ENCODE measurements at places on chromosomes 7 and 10.

- DNase-seq: no peak
Measured at GRCh38 chr7:114554781-114555537, 140.3 kb downstream of the FOXP2 start.

GRCh38 chr10:10826125-10826524 is 191.5 kb upstream of the CELF2 start:
- DNase-seq: no peak

GRCh38 chr7:128933180-128933891 is 4.4 kb upstream of the IRF5 start:
- no peak for DNase-seq

DNA sequence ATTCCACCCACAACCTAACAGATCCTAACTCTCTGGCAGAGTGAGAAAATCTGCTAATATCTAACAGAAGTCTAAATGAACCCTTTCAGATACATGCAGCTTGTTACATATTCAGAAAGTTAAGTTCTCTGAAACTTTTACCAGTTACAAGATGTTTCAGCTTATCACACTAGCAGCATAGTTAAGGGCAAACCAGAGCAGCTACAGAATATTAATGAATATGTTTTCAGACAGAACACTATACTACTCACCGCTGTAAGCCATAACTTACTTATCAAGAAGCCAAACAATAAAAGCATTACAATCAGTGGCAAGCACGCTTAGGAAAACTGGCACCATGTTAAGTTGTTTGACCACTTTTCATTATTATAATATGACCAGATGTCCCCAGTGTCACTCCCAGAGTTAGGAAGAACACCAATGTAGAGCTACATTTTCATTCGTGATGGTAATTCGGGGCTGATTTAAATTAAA is 2.7 kb downstream of the ITGB1 start:
- DNase-seq: no peak

GRCh38 chr7:47962262-47962661 is 14.0 kb upstream of the PKD1L1 start:
- DNase-seq: no peak

DNA sequence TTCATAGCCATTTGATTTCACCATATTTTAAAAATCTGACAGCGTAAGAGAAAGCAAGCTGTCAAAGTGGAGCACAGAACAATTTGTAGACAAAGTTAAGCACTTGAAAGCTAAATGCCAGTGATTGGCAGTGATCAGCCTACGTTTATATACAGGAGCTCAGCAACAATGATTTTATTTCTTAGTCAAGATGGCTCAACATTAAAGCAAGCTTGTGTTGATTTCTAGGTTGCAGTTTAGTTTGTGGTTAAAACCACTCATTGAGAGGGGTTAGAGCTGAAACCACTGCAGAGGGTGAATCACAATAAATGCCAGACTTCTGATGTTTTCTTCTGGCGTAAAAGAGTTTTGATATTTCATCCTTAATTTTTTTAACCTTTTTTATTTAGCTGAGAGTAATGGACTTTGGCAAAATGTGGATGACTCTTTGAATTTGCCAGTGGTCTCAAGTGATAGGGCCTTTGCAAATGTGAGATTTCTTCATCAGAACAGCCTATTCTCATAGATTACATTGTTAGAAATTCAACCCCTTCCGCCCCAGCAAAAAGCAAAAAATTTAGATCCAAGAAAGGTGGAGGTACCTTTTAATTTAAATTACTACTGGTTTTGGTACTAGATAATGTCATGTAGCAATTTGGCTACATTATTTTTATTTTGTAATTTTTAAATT is 73.8 kb downstream of the SHOC2 start:
- no peak for DNase-seq

GRCh38 chr10:126904818-126905701 is at the start of gene DOCK1:
TSS of gene DOCK1 (plus strand) at chr10:126905428. CDS start at chr10:126905518, 90 bp downstream.
- DNase-seq: no peak

DNA sequence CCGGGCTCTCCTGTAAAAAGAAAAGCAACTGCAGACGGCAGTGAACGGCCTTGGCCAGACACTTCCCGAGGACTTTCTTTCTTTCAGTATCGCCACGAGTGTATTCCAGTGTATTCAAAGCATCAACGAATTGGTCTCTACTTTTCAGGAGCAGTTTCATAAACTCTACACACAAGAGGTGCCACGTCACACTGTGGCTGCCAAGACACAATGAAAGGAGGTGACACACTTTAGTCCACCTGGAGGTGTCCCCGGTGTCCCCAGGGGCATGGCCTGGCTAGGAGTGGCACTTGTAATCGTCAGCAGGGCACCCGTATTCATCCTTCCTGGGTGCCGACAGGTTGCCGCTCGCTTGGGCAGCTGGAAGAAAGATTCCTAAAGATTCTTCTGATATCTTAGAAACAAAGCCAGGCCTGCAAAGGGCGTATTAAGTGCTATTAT is 5.0 kb downstream of the TNS3 start:
- DNase-seq: no peak

- no peak for DNase-seq
Measured at GRCh38 chr7:45677311-45677900, 103.2 kb downstream of the ADCY1 start.

- no peak for DNase-seq
Measured at GRCh38 chr7:73903321-73904218, 42.6 kb downstream of the TMEM270 start.

- DNase-seq: no peak
Measured at GRCh38 chr10:110032801-110033700, 25.3 kb downstream of the ADD3 start.

DNA sequence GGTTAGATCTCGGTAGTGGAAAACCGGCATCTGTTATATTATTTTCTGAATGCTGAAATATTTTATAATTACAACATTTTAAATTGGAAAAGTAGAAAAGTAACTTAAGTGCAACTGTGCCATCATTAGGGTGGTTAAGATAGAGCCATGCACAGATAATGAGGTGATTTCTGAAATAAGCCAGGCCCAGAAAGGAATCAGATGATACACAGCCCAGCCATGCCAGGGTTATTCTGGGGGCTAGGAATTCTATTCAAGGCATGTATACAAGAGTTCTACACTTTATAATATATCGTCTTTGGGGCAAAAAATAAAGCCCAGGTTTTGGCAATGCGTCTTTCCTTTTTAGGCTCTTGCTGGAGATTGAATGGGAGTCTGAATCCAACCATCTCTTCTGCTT is 128.7 kb downstream of the ITGB8 start:
- no peak for DNase-seq

GRCh38 chr10:60728056-60728455 is 50.2 kb upstream of the CDK1 start:
- DNase-seq: no peak
